ENCODE measurements at places on chromosomes 4 and X.

DNA sequence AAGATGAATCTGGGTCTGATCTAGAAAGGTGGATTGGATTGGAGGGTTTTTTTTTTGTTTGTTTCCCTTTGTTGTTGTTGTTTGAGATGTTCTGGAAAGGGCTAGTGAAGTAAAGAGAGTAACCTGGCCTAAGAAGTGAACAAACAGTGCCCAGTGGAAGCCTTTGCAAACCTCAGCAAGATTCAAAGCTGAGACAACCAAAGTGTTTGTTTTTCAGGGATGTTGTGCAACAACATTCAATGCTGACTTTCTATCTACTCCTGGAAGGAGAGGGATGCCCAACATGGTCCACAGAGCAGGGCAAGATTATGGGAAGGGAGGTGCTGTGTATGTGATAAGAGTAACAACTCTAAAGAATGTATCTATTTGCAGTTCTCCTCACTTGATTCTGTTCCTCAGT lies 11.3 kb downstream of the BEX1 start:
- no peak for DNase-seq

- no peak for DNase-seq
Observed at GRCh38 chr4:52751487-52751911, 274 bp upstream of the ERVMER34-1 start.

DNA sequence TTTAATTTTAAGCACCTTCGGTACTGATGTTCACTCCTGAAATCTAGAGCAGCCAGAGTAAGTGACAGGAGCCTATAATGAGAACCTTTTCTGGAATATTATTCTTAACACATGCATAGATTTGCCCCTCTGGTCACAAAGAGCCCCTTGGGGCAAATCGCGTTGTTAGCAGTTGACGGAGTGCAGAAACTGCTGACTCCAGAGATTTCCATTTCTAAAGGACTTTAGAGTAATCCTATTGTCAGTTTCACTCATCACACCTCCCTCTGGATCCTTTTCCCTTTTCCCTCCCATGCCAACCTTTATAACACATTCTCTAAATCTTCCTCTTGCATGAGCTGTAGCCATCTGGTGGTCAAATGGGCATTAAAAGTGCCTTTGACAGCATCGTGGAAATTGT lies 264.9 kb upstream of the PRPS2 start:
- no peak for DNase-seq

DNA sequence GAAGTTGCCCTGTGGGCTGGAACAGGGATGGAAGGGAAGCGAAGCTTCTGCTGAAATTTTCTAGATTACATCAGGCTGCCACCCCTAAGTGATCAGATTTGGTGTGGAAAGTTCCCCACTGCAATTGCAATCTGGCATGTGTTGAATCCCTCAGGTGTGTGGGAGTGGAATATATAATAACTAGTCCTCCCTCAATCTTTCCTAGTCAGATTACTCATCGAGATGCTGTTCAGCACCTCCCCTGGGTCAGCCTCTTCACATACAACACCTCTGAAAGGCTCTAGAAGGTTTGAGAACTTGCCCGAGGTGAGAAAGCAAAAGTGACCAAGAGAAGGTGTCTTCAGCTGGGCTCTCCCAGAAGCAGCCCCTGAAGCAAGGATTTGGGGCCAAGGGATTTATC lies 336.8 kb downstream of the BCOR start:
- DNase-seq, result no peak

DNA sequence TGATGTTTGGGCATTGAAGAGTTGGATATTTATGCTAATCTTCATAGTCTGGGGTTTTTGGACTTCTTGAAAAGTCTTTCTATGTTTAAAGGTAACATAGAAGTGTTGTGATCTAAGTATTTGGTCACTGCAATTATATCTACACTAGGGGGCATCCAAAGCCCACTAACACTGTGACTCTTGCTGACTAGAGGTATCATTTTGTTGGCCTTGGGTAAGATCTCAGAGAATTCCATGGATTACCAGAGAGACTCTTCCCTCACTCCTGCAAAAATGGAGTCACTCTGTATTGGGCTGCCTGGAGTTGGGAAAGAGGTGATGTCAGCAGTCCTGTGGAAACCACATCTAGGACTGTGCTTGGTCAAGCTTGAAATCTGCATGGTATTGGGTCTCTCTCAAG lies 1077.6 kb downstream of the FAM133A start:
- no peak for DNase-seq

- DNase-seq, result no peak
Observed at GRCh38 chr4:66927937-66928336, 617.4 kb downstream of the CENPC start.

DNA sequence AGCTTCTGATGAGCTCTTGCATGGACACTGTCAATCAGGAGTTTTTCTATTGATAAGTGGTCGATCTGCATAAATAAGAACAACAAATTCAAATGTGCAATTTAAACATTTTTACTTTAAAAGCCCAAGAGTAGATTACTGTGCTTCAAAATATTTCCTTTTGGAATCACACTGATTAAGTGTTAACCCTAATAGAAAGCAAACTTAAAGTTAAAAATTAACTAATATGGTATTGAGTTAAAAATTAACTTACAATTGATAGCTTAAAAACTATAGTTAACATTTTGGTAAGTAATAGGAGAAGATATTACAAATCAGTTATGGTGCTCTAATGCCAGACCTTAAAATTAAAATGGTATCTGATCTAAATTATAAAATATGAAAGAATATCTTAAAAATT lies 25.9 kb downstream of the MED14 start:
- DNase-seq, result no peak

DNA sequence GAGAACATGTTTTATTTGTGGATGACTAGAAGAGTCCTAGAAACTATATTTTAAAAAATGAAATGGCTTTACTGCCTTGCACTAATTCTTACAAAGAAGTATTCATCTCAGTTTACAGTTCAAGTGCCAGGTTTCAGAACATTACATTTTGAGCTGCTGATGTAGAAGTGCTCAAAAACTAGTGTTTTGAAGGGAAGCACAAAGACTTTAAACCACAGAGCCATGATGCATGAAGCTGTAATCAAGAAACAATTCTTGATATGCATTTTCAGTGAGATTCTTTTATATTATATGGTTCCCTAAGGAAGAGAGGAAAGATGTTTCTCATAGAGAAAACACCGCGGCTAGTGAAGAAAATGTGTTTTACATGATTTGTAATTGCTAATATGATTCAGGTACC lies 1163.0 kb downstream of the RAPGEF2 start:
- DNase-seq, result no peak

- no peak for DNase-seq
Observed at GRCh38 chr4:150230561-150230960, 152.3 kb downstream of the DCLK2 start.

GRCh38 chr4:184165291-184165690 lies 52.4 kb downstream of the ENPP6 start:
- DNase-seq, result peak; percentile 64
